Stimulated activated memory B cell treated with anti-CD40 and anti-IgM and Interleukin-4, amounts not matched to agents 10 μg/mL and 1 μg/mL and 100 μg/mL, for 72 hours (primary cell): ENCODE measurements at places on chromosomes 16 and 17.

GRCh38 chr17:47605011-47605410 lies 44.7 kb upstream of the KPNB1 start:
- no peaks in the 10 kb centered on the region for H3K4me1 ChIP-seq
- H3K27me3 ChIP-seq: no peaks in the 10 kb centered on the region
- no peak overlapping the region for H3K4me3 ChIP-seq

DNA sequence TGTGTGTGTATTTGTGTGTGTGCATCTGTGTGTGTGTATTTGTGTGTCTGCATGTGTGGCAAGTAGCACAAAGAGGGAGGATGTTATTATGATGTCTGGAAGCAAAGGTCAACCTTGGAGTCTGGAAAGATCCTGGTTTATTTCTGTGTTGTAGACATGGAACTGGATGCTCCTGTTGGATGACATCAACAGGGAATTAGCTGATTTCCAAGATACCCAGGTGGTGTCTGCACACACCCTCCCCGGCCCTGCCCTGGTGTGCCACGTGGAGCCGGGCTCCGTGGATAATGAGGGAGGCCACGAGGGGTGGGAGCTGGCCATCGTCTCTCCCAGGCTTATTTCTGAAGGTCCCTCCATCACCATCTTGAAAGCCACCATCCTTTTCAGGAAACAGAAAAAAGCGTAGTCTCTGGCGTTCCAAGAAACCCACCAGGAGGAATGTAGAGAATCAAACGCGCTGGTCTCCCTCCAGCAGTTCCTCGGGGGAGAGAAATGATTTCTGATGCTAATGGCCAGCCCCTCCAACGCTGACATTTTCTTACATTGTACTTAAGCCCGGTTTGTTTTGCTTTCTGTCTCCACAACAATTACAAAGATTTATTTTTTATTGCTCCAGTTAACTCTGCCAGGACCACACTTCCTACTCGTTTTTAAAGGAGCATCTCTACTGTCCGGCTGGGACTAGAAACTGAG lies 93.3 kb downstream of the FOXL1 start:
- H3K27ac ChIP-seq: no peak overlapping the region
- peaks cover 10% of the 10 kb centered on the region for H3K27me3 ChIP-seq
- no peaks in the 10 kb centered on the region for H3K4me1 ChIP-seq
- H3K4me3 ChIP-seq: no peak overlapping the region
- no peak for ATAC-seq

DNA sequence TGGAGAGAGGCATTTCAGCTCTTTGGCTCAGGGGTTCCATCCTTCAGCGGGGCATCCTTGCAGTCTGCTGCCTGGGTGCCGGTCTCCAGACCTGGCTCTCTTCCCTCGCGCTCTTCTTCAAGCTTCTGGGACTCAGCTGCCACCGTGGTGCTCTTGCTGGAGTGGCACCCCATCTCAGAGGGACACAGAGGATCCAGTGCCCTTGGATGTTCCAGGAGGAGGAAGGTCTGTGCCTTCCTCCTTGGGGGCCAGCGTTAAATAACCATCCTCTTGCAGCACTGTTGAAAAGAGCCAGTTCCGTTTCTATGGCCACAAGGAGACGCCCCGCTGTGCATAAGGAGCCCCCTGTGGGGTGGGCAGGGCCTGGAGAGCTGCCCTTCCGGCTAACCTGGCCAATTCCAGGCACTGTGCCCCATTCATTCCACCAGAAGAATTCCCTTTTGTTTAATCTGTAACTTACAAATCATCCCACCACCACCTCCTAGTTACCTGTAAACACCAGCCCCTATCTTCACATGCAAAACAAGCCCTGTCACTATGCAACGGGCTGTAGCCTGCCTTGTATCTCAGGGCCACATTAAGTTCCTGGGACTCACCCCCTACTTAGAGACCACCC lies 8.6 kb downstream of the CHD9NB start:
- H3K27me3 ChIP-seq: peaks cover 20% of the 10 kb centered on the region
- peaks cover 9% of the 10 kb centered on the region for H3K4me1 ChIP-seq
- H3K36me3 ChIP-seq: no peaks in the 10 kb centered on the region
- H3K4me3 ChIP-seq: no peak overlapping the region
- no peak for ATAC-seq

GRCh38 chr17:20157001-20157310 lies 147.8 kb downstream of the SPECC1 start:
- peaks cover 7% of the 10 kb centered on the region for H3K4me1 ChIP-seq
- no peaks in the 10 kb centered on the region for H3K27me3 ChIP-seq
- no peak for ATAC-seq
- H3K4me3 ChIP-seq: no peak overlapping the region
- H3K36me3 ChIP-seq: no peaks in the 10 kb centered on the region

GRCh38 chr16:50354629-50355456 lies 13.9 kb downstream of the BRD7 start:
- H3K36me3 ChIP-seq: peaks cover 18% of the 10 kb centered on the region
- H3K4me3 ChIP-seq: no peak overlapping the region
- H3K27ac ChIP-seq: no peak overlapping the region
- ATAC-seq: no peak
- H3K27me3 ChIP-seq: no peaks in the 10 kb centered on the region
- peaks cover 18% of the 10 kb centered on the region for H3K4me1 ChIP-seq
